Stimulated activated CD4-positive, alpha-beta T cell treated with anti-CD3 and anti-CD28 coated beads, Interleukin-4, amount 100 ng/mL, for 24 hours (primary cell): ENCODE measurements at places on chromosomes 4 and X.
A peak's percentile ranks its signal among the peaks of the same experiment; 100 is the strongest.

- DNase-seq, result no peak
These were observed 104.6 kb downstream of the NBDY start for GRCh38 chrX:56833626-56834025.

- no peak for DNase-seq
These were observed 837 bp downstream of the CITED1 start for GRCh38 chrX:72304877-72305276.

- no peak for DNase-seq
These were observed 16.5 kb upstream of the SLC25A43 start for GRCh38 chrX:119382606-119383005.

- no peak for DNase-seq
These were observed 29.0 kb downstream of the UGT2A2 start for GRCh38 chr4:69610484-69610883.

DNA sequence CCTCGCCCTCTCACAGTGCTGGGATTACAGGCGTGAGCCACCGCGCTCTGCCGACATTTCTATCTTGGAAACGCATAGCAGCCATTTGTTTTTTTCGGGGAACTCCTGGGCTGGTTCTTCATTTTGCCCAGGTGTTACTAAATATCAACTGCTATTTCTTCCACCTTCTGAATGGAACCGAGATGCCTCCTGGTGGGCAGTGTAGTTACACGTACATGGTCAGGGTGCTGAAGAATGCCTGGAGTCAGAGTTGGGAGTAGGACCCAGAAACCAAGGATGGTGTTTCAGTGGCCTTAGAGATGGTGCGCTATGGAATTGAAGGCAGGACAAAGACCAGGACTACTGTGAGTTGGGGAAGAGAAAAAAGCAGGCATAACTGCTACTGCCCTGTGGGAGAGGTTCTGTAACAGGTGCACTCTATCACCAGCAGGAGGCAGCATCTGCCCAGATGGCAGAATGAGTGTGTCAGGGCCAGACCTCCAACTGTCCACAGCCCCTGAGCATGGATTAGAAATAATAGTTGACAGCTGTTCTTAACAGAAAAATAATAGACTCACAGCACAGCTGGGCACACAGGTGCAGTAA is 81.7 kb downstream of the ZC4H2 start:
- DNase-seq, result peak; percentile 9

GRCh38 chrX:10502961-10503360 is 117.4 kb downstream of the MID1 start:
- no peak for DNase-seq

- no peak for DNase-seq
These were observed 251.6 kb downstream of the ARHGAP24 start for GRCh38 chr4:85726555-85726954.

GRCh38 chr4:185567381-185568376 is 32.4 kb upstream of the PDLIM3 start:
- no peak for DNase-seq

DNA sequence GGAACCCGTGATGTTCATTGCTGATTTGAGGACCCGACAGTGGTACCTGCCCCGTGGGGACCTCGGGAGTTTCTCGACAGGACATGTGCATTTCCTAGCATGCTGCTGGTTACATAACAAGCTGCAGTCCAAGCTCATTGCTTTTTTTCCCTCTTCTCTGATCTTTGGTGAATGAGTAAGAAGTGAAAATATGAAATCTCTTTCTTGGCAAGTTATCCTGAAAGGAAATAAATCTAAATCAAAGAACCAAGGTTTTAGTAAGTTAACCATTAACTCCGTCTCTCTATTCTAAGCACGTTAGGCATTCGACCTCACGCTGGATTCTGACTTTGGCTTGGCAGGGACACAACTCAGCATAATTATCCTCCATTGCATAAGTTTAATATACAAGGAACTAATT is 86.6 kb downstream of the STK32B start:
- no peak for DNase-seq

DNA sequence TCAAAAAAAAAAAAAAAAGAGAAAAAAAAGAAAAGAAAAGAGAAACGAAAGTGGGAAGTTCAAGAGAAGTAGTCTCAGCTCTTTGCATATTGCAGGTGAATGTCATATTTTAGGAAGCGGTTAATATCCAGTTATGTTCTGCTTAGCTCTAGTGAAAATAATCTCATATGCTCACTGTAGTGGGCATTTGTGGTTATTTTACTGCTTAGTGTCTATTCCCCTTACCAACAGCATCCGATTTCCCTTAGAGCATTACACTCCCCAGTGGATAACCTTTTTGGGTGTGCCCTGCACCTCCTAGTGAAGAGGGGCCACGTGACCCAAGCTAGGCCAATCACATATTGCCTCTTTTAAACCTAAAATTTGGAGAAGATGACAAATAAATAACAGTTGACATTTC is 111.2 kb upstream of the ZNF827 start:
- no peak for DNase-seq

- no peak for DNase-seq
These were observed 50.8 kb upstream of the SETD7 start for GRCh38 chr4:139606579-139607501.

DNA sequence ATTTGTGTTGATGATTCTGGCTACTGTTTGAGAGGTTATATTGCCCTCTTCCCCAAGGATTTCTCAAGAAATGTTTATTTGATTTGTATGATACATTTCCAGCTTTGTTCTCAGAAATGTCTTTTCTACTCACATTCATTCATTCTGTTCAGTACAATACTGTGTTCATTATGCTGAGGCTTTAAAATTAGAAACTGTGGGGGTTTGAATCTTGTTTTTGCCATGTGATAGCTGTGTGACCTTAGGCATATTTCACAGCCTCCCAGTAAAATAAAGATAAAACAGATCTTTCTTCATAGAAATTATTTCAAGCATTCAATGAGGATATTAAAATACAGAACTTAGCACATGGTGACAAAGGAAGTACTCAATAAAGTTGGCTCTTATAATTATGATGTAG is 123.9 kb downstream of the DMD start:
- DNase-seq, result no peak

- DNase-seq, result no peak
These were observed 211.7 kb downstream of the ZNF674 start for GRCh38 chrX:46333550-46333949.

DNA sequence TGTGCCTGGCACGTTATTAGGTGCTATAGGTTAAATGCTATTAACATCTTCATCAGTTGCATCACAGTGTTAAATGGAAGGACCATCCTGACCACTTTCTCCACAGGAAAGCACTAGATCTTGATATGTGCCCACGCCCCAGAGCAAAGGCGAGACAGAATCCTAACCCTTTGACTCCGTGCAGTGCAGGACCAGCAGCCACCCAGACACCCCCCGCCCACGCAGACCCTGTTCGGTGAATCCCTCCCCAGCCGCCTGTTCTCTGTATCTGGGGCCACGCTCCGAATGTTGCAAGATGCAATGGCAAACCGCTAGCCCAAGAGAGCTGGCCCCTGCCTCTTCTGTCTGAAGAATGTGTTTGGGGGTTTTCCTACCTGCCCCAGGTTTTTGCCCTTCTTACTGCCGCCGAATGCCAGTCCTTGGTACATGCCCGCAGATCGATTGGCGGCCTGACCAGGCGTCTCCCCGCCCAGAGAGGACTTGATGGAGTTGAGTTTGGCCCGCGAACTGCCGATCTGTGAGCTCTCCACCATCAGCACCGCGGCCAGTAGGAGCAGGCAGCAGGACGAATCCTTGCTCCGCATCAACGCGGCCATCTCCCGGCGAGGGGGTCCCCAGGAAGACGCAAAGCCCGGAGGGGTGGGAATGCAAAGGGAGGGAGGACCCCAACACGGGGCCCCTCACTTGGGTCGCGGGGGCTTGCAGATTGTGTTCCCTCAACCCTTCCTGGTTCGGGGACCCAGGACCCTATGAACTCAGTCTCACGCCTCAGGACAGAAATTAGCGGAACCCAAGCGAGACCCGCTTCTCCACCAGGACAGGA is 906 bp downstream of the DKK2 start:
- DNase-seq, result no peak

GRCh38 chr4:67366311-67366861 is 178.9 kb downstream of the CENPC start:
- DNase-seq, result no peak

- DNase-seq, result no peak
These were observed 35.2 kb upstream of the TADA2B start for GRCh38 chr4:7007944-7008343.

GRCh38 chrX:87064502-87064901 is 453.1 kb upstream of the KLHL4 start:
- no peak for DNase-seq

DNA sequence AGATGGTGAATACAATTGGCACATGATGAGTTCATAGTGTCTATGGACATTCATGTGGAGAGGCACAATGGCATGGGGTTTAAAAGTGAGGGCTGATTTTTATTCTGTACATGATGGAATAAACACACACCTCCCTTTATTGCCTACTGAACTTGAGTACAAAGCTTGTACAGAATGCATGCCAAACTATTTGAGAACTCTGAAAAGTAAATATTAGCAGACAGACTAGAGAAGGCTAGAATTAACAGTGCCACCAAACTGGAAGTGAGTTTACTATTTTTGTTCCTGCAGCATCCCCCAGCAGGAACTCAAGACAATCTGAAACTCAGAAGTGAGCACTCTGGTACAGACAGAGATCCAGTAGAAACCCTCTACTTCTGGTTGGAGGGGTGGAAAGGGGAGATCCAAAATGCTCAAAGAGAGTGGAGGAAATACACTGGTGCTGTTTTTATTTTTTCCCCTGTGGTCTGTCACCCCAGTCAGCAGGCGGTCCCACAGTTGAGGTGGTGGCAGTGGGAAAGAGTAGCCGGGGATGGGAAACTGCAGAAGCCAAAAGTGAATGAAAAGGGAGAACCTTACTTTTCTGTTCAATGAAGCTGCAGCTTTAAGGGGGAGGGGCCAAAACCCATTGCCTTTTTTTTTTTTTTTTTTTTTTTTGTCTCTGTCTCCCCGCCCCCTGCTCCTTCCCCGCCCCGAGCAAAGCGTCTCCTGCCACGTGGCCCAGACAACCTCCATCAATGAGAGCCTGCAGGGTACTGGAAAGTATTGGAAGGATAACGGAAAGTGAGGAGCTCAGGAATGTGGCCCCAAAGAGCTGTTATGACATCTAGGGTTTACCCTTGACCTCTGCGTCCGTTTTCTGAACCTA is 20.5 kb downstream of the AKAP4 start:
- DNase-seq, result no peak

DNA sequence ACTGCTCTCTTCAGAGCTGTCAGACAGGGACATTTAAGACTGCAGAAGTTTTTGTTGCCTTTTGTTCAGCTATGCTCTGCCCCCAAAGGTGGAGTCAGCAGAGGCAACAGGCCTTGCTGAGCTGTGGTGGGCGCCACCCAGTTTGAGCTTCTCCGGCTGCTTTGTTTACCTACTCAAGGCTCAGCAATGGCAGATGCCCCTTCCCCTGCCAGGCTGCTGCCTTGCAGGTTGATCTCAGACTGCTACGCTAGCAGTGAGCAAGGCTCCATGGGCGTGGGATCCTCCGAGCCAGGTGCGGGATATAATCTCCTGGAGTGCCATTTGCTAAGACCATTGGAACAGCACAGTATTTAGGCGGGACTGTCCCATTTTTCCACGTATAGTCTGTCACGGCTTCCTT is 371.4 kb upstream of the AMOT start:
- no peak for DNase-seq

GRCh38 chrX:123976706-123977316 is 15.3 kb downstream of the STAG2 start:
- DNase-seq, result no peak

- DNase-seq, result no peak
These were observed 25.6 kb downstream of the CHM start for GRCh38 chrX:86021652-86022289.

DNA sequence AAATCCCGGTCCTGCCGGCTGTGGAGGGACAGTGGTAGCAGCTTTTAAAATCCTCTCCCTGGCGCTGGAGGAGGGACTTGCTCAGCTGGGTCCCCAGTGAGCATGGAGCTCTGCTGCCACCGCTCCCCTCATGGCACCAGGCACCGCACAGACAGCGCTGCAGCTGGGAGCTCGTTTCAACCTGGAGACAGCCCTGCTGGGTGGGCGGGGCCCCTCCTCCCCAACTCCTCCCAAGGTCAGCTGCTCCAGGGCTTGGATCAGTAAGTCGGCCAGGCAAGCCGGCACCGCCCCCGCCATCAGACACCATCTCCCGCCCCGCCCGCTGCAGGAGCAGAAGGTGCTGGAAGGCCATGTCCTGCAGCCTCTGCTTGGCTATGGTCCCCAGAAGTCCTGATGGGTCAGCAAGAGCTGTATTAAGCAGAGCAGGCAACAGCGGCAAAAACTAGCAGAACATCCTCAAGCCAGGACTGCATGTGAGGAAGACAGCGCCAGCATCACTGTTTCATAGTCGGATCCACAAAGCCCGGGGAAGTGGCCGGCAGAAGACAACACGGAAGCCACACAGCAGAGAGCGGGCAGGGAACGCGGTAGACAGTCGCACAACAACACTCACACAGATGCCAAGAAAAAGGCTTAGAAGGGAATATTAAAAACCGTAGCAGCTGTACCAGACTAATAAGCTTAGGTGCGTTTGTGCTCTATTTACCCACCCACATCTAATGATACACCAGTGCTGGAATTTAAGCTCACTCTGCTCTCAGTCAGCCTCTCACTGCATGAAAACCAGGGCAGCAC is 16.2 kb downstream of the ZFYVE28 start:
- no peak for DNase-seq

GRCh38 chr4:165723051-165723795 is 149.8 kb upstream of the TLL1 start:
- no peak for DNase-seq

GRCh38 chrX:120791013-120791643 is 84.5 kb downstream of the CT47B1 start:
- no peak for DNase-seq

- DNase-seq, result no peak
These were observed 81.9 kb downstream of the HPRT1 start for GRCh38 chrX:134541906-134542305.

DNA sequence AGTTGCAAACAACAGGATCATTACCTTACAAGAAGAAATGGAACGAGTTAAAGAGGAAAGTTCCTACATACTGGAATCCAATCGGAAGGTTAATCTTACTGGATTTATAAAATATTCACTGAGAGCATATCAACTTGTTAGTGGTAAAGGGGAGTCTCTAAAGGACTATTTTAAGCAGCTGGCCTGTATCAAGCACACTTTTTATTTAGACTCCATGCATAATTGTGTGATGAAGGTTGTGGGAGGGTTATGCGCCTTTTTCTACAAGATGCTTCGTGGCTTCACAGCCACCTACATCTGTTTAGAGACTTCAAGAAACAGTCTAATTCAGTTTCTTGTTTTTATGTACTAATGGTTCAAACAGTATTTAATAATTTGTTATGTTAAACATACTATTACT is 56.6 kb downstream of the GRSF1 start:
- DNase-seq, result no peak

- no peak for DNase-seq
These were observed 404.5 kb downstream of the BCOR start for GRCh38 chrX:39693298-39693697.

DNA sequence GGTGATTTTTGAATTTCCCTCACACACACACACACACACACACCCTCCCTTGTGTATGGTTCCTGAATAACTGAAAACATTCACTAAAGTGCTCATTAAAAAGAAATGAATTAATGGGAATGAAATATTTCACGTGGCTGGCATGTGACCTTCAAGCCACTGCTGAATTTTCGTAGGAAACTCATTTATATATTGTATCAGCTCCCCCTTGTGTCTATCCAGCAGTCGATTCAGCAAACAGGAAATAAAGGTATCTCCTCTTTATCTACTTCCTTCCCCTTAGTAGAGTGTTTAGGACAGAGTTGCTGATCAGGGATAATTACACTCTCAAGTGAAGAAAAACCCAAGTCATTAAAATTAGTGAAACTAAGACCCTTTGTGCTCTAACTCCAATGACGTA is 912.6 kb upstream of the LCORL start:
- DNase-seq, result no peak

GRCh38 chr4:72186714-72187113 is 154.9 kb downstream of the NPFFR2 start:
- no peak for DNase-seq
